ENCODE measurements at places on chromosomes 5 and 9.

DNA sequence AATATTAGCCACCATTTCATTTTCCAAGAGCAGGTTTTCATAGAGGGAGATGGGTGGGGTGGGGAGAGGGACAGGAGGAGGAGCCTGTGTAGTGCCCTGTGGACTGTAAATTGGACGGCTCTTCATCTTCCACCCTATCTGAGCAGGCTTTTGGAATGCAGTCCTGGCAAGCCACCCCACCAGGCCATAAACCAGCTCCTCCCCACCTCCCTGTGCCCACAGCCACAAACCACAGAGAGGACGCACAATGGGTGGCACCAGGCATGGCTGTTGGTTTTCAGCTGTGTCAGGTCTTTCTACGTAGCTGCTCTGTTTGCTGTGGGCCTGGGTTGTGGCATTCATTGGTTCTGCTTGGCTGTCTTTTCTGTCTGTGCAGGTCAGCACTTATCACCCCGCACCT is 58.0 kb downstream of the PLAC8L1 start:
- no peak for DNase-seq

- DNase-seq = no peak
Observed at GRCh38 chr9:86598411-86599239, 244.4 kb upstream of the TUT7 start.

- no peak for DNase-seq
Observed at GRCh38 chr5:180541710-180542109, 47.5 kb downstream of the CNOT6 start.

- no peak for DNase-seq
Observed at GRCh38 chr5:111232311-111233051, 8.3 kb downstream of the CAMK4 start.

DNA sequence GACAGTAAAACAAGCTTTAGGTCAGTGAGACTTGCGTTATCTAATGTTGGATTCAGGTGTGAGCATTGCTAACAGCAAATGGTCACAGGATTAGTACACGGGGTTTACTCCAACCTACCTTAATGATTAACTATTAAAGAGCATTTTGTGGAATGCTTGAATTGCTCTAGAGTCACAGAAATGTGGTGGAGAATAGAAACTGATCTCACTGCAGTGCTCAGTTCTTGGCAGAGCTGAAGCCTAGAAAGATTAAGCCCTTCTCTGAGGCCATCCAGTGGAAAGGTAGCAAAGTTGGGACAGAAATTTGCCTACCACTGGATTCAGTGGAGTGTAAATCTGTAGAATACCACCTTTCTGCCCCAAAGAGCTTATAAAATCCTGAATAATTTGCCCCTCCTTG is 60.9 kb downstream of the ICE1 start:
- DNase-seq = no peak

GRCh38 chr9:92938025-92938424 is 9.3 kb upstream of the FGD3 start:
- no peak for DNase-seq

- DNase-seq = no peak
Observed at GRCh38 chr5:35741126-35741716, 115.5 kb upstream of the IL7R start.

DNA sequence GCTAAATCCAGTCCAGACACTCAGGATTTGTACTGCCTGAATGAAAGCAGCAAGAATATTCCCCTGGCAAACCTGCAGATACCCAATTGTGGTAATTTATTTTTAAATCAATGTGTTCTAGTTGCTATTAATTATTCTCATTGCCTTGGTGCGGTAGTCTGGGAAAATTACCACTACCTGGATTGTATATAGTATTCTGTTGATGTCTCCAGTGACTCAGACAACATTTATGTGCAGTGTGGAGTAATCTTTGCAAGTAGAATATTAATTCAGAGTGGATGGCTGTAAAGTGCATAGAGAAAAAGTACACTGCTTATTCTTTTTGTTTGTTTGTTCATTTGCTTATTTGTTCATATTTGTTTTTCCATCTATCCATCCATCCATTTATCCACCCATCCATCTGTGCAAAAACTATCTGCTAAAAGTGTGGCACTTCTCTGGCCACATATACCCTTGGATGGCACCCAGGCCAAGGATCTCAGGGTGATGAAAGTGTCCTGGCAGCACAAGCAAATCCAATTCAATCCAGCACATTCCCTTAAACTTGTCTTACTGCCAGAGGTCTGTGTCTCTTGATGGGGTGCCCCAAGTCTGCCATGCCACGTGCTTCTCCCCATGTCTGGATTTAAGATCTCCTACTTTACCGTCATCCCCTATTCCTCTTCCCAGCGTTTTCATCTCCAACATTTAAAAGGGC is 41.3 kb downstream of the NTRK2 start:
- no peak for DNase-seq

DNA sequence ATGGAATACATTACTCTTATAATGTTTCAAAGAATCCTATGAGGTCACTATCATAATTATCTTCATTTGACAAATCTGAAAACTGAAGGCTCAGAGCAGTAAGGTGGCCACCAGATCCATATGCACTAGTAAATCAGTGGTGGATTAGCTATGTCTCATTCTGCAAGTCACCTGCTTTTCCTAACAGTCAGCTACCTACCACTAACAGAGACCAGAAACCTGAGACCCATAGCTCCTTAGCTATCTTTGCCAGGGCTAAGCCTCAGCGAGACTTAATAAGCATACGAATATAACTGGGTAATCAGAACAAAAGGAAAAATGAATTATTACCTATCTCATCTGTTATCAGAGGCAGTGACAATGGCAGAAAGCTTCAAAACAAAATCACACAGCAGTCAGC is 118.7 kb downstream of the AUH start:
- DNase-seq = no peak

DNA sequence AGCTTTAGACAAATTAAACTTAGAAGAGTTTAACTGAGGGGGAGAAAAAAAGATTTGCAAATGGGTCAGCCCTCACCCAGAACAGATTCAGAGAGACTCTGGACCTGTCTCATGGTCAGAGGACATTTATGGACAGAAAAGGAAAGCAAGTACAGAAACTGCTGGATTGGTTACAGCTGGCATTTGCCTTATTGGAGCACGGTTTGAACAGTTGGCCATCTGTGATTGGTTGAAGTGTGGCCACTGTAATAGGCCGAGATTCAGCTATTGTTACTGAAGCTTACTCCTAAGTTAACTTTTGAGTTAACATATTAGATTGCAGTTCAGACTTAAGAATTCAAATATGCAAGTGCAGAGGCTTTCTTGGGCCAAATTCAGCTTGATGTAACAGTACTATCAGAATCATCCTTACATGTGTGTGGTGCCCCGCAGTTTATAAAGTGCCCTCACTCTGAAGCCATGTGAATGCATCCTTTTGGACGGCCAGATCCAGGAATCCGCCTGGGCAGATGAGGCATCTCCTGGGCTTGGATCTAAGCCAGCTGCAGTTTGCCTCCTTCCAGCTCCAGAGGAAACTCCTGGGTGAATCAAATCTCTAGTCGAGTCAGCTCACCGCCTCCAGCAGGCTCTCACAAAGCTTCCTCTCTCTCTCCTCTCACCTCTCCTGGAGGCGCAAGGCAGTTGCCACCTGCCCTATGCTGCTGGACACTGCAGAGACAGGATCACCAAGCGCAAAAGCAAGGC is 165.2 kb downstream of the ADAMTS12 start:
- DNase-seq = no peak

- no peak for DNase-seq
Observed at GRCh38 chr9:74907085-74907484, 19.4 kb upstream of the TRPM6 start.

GRCh38 chr5:1205255-1206180 is 4.1 kb downstream of the SLC6A19 start:
- no peak for DNase-seq

DNA sequence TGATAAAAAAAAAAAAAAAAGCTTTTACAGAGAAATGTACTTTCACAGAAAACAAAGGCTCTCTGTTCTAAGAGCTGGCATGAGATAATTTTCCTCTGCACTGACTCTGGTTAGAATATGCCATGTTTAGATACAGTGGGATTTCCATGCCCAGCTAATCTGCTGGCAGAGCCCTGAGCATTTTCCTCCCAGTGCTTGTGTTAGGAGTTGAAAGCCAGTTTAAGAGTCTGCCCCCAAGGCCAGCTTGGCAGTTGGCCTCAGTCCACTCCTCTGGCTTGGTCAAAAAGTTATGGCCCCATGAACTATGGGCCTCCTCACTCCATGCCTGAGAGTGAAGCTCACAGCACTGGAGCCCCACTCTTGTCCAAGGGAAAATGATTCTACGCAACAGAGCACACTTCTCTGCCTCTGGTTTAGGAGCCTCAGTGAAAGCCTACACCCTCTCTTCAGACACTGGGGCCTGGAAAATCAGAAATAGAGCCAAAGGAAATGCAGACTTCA is 21.9 kb downstream of the MOCS2 start:
- no peak for DNase-seq

DNA sequence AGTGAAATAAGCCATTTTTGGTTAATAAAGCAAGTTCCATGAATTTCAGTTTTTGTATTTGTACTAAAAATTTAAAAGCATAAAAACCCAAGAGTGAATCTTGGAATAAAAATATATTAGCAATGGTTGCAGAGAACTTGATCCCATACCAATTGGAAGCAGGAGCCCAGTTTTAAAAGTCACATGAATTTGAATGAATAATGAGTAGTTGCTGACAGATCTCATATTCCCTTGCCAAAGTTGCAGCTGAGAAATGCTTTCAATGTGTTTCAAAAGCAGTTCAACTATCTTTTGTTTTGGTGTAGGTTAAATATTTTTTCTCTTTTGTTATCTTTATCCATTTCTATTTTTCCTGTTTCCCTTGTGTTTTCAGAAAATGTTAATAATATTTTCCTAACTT is 818.6 kb downstream of the CDH18 start:
- DNase-seq = no peak

- DNase-seq = no peak
Observed at GRCh38 chr9:122016309-122016708, 76.8 kb downstream of the TTLL11 start.

- DNase-seq = no peak
Observed at GRCh38 chr5:132179405-132179804, 48.2 kb downstream of the P4HA2 start.

DNA sequence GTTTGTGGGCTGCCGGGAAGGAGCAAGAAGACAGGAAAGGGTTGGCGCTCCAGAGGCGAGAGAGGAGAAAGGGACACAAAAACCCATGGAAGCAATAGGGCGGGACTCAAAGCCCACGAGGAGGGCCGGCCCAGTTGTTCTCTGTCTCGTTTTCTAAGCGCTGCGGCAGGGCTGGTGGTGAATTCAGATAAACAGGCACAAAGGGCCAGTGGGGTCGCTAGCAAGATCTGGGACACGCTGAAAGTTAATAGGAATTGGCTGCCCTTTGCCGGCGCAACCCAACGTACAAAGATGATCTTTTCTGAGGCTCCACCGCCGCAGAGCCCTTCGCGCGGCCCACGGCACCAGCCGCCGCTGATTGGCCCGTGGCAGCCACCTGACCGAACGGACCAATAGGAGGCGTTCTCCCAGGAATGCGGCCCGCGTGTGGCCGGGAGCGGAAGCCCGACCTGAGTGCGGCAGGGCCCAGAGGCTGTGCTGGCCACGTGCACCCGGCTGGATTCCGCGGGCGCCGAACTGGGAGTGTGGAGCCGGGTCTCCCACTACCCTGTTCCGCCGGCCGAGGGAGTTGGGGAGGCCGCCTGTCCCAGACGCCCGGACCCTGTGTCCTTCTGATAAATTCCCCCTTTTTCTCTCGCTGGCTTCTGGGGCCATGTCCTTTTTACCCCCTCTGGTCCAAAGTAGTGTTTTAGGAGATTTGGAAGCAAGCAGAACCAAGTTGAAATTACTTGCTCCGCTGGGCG is 16.8 kb upstream of the NSD1 start:
- DNase-seq = no peak

- DNase-seq = no peak
Observed at GRCh38 chr9:4327504-4328191, 27.8 kb upstream of the GLIS3 start.

GRCh38 chr9:14310311-14310710 is 3.6 kb downstream of the NFIB start:
- DNase-seq = no peak

DNA sequence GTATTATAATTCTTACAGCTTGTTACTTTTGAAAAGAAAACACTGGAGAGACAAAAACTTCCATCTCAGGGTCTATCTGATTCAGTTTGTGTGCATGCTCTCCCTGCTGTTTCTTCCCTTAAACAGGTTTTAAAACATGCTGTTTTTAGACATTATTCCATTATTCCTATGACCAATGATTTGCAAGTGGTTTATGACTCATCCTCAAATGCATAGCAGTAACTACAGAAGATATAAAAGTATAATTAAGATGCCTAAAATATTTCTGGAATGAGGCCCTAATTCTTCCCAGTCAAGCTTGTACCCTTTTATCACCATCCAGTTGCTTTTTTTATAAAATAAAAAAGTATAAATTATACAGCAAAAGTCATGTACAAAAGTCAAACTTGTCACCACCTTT is 3.7 kb downstream of the DTWD2 start:
- DNase-seq = no peak

DNA sequence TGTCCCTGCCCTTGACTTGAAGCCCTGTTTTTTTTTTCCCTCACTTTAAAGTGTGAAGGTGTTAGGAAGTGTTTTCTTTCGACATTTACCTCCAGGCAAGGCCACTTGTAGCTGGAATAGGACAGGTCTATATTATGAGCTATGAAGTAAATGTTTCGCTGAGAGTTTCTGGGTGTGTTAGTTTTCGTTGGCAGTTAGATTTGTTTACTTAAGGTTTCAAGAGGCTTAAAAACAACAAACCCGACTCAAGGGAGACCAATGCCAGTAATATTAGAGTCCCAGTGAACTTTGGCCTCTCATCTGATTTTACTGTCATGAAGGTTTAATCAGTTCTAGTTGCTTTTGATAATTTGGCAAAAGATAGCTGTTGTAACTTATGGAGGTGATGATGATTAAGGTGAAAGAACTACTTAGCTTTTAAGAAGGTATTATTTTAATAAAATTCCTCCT is 25.2 kb downstream of the OCLN start:
- DNase-seq = no peak

DNA sequence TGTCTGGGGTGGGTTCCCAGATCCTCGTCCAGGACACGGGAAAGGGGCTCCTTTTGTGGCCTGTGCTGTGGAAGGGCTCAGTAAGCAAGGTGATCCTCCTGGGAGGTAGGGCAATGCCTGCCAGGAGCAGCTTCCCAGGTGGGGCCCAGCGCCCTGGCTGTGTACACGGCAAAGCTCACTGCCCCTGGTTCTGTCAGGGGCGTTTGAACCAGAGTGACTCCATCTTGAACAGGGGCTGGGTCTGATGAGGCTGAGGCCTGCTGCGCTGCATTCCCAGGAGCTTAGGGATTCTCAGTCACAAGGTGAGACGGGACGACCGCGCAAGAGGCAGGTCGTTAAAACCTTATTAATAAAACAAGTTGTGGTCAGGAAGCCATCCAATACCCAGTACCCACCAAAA is 19.9 kb upstream of the SLC12A7 start:
- no peak for DNase-seq

DNA sequence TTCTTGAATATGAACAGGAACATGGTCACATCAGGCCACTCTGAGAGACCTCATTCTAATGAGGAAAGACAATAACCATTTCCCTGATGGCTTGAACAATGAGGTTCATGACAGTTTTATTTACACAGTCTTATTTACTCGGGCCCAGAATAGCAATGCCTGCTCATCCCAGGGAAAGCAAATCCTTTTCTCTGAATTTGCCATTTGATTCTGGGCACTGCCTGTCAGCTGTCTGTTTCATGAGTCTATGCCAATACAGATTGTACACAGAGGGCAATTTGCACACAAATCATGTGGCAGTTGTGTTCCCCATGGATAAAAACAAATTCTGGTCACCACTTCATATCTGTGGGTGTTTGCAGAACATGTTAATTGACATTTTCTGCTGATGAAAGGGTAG is 492.5 kb downstream of the ACTL7B start:
- DNase-seq = no peak

- no peak for DNase-seq
Observed at GRCh38 chr5:168646335-168646734, 67.2 kb upstream of the PANK3 start.

All from SW 1271 (cell line).